Karpas-422 (cell line): ENCODE measurements at places on chromosomes 7 and 10.

DNA sequence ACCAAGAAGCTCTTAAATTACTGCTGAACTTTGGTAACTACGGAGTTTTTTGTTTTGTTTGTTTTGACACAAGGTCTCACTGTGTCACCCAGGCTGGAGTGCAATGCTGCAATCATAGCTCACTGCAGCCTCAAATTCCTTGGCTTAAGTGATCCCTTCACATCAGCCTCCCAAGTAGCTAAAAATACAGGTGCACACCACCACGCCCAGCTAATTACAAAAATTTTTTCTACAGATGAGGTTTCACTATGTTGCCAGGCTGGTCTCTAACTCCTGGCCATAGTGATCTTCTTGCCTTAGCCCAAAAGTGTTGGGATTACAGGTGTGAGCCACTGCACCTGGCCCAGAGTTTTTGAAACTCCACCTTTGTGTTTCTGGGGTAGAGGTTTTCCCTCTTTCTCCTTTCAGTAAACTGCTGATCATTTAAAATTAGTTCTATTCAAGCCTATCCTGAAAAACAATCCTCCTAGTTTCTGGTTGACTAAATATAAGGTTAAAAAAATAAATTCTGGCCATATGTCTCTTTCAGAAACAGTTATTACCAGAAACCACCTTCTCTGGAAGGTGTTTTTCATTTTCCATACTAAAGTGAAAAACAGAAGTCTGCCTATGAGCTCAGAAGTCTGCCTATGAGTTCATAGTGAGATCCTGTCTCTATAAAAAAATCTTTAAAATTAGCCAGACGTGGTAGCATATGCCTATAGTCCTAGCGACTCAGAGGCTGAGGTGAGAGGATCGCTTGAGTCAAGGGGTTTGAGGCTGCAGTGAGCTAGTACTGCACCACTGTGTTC, 63.9 kb downstream of the VOPP1 start:
- H3K4me1 ChIP-seq: no peaks in the 10 kb centered on the region
- H3K4me3 ChIP-seq: no peak overlapping the region
- H3K27me3 ChIP-seq: no peaks in the 10 kb centered on the region
- no peak overlapping the region for H3K27ac ChIP-seq
- DNase-seq: no peak
- H3K36me3 ChIP-seq: no peaks in the 10 kb centered on the region

GRCh38 chr10:132817701-132818211, 31.8 kb upstream of the NKX6-2 start:
- no peak overlapping the region for H3K27ac ChIP-seq

DNA sequence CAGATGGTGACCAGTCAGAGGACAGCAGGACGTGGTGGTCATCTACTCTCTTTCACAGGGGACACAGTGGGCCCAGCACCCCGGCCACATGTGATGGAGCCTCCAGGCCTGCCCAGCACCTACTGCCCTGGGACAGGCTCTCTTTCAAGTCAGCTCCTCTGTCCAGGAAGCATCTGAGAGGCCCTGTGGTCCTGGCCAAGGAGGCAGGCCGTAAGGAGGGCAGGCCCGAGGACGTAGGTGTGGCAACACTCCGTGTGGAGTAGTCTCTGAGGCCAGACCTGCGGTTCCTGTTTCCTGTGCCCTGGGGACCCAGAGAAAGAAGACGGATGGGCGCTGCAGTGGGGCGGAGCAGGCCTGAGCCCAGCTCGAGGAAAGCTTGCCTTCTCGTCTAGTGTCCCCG, 179.2 kb downstream of the EBF3 start:
- H3K4me1 ChIP-seq: no peaks in the 10 kb centered on the region
- no peak for DNase-seq
- H3K36me3 ChIP-seq: no peaks in the 10 kb centered on the region
- no peak overlapping the region for H3K4me3 ChIP-seq

DNA sequence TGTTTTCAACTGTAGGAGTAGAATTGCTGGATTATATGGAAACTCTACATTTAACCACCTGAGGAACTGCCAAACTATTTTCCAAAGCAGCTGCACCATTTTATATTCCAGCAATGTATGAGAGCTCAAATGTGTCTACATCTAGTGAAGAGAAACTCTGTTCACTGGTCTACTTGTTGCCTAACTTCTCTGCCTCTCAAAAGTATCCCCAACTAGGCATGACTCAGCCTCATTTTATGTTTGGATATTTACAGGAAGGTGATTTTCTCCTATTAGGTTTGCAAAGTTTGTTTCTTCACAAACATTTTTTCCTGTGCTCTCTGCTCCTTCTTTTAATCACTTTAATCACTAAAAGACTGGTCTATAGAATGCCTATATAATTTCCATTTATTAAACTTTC, 37.1 kb upstream of the SRI start:
- no peak overlapping the region for H3K4me3 ChIP-seq
- H3K4me1 ChIP-seq: no peaks in the 10 kb centered on the region
- no peak overlapping the region for H3K27ac ChIP-seq
- H3K27me3 ChIP-seq: no peaks in the 10 kb centered on the region
- H3K36me3 ChIP-seq: no peaks in the 10 kb centered on the region
- no peak for DNase-seq

GRCh38 chr10:79088176-79088575, 19.4 kb downstream of the ZMIZ1 start:
- no peak for DNase-seq
- H3K27me3 ChIP-seq: no peaks in the 10 kb centered on the region
- no peak overlapping the region for H3K4me3 ChIP-seq
- H3K36me3 ChIP-seq: no peaks in the 10 kb centered on the region
- H3K4me1 ChIP-seq: peaks cover 95% of the 10 kb centered on the region

DNA sequence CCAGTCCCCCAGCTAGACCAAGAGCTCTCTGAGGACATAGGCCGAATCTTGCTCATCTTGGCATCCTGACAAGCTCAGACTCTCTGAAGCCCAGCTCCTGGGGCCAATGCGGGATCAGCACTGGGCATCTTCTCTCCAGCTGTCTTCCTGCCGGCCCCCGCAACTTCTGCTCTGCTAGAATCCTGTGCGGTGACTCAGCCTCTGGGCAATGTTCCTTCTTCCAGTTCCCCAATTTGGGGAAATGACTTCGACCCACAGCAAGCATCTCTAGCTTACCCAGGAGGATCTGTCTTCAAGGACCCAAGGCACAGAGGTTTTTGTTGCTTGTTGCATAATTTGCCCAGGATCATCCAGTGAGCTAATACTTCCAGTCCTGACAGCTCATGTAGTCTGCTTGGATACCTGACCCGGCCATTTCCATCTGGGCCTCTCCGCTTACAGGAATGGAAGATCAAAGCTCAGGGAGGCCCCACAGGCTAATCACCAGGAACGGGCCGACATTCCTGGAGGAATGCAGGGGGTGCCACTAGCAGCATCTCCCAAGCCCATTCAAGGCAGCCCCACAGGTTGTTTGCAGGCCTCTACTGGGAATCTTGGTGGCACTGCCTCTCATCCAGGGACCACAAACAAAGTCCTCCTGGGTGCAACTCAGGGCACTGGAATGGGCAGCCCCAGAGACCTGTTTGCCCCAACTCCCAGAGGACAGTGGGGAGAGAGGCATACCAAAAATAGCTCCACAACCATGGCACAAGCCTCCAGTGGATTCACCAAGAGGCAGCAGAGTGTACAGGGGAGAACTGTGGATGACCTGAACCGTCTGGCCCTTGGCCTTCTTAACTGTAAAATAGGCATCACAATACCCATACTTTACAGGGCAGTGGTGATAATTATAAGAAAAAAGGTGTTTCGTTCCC, 151.9 kb downstream of the NEURL1 start:
- H3K4me1 ChIP-seq: no peaks in the 10 kb centered on the region
- H3K4me3 ChIP-seq: no peak overlapping the region
- no peaks in the 10 kb centered on the region for H3K36me3 ChIP-seq
- no peaks in the 10 kb centered on the region for H3K27me3 ChIP-seq
- H3K27ac ChIP-seq: no peak overlapping the region
- DNase-seq: no peak

- H3K4me3 ChIP-seq: no peak overlapping the region
- no peak overlapping the region for H3K27ac ChIP-seq
- DNase-seq: no peak
- no peaks in the 10 kb centered on the region for H3K4me1 ChIP-seq
- no peaks in the 10 kb centered on the region for H3K36me3 ChIP-seq
- no peaks in the 10 kb centered on the region for H3K27me3 ChIP-seq
These were observed 280.9 kb downstream of the MALRD1 start for GRCh38 chr10:19329475-19329874.

- H3K27ac ChIP-seq: no peak overlapping the region
- H3K27me3 ChIP-seq: no peaks in the 10 kb centered on the region
These were observed 223.3 kb upstream of the TCERG1L start for GRCh38 chr10:131534836-131535235.

DNA sequence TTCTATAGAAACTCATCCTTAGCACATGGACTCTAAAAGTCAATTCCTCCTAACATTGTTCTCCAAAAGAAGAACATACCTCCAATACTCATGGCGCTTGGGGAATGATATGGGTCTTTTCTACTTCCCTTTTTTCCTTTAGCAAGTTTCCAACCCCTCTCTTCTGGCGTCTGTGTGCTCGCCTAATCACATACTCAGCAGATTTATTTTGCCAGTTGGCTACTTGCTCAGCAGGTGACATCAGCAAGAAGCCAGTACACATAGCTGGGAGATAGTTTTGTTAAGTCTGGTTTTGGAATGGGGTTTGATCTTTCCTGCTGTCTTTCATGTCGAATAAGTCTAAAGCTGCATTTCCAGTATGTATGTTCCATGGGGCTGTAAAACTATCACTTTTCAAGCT, 193.8 kb downstream of the POM121L12 start:
- no peaks in the 10 kb centered on the region for H3K36me3 ChIP-seq
- no peaks in the 10 kb centered on the region for H3K27me3 ChIP-seq
- no peak overlapping the region for H3K4me3 ChIP-seq
- no peak overlapping the region for H3K27ac ChIP-seq
- DNase-seq: no peak

- no peaks in the 10 kb centered on the region; the same call in 1 of the 2 replicates for H3K27me3 ChIP-seq
- DNase-seq: no peak
- H3K27ac ChIP-seq: no peak overlapping the region
- no peak overlapping the region for H3K4me3 ChIP-seq
- no peaks in the 10 kb centered on the region for H3K4me1 ChIP-seq
These were observed 285.4 kb upstream of the GLI3 start for GRCh38 chr7:42522227-42522991.
